ENCODE measurements at places on chromosomes 16 and 17.

- no peaks in the 10 kb centered on the region for H3K27me3 ChIP-seq
- no peaks in the 10 kb centered on the region for H3K36me3 ChIP-seq
- peak overlapping the region; percentile 63 for H3K27ac ChIP-seq
- no peaks in the 10 kb centered on the region for H3K4me1 ChIP-seq
- no peak overlapping the region for H3K4me3 ChIP-seq
Observed at GRCh38 chr16:84350685-84351400, 17.5 kb upstream of the ATP2C2 start.

- H3K27me3 ChIP-seq: no peaks in the 10 kb centered on the region
- H3K27ac ChIP-seq: no peak overlapping the region
- DNase-seq: no peak
Observed at GRCh38 chr16:82031116-82032084, 3.7 kb upstream of the HSD17B2 start.

DNA sequence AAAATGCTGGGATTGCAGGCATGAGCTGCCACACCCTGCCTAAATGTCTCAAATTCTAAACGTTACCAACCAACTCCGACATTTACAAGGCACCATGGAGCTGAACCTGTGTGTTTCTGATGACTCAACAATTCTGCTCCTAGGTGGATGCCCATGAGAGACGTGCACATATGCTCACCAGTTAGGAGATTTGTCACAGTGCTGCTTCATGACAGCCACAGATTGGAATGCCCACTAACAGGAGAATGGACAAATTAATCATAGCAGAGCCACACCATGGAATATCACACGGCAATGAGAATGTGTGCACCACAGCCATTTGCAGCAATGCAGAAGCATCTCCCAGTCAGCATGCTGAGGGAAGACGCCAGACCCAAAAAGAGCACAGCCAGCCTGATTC, 8.0 kb upstream of the KCNG4 start:
- no peak for DNase-seq
- H3K4me1 ChIP-seq: no peaks in the 10 kb centered on the region
- no peak overlapping the region for H3K4me3 ChIP-seq
- no peak overlapping the region for H3K27ac ChIP-seq
- H3K27me3 ChIP-seq: no peaks in the 10 kb centered on the region

DNA sequence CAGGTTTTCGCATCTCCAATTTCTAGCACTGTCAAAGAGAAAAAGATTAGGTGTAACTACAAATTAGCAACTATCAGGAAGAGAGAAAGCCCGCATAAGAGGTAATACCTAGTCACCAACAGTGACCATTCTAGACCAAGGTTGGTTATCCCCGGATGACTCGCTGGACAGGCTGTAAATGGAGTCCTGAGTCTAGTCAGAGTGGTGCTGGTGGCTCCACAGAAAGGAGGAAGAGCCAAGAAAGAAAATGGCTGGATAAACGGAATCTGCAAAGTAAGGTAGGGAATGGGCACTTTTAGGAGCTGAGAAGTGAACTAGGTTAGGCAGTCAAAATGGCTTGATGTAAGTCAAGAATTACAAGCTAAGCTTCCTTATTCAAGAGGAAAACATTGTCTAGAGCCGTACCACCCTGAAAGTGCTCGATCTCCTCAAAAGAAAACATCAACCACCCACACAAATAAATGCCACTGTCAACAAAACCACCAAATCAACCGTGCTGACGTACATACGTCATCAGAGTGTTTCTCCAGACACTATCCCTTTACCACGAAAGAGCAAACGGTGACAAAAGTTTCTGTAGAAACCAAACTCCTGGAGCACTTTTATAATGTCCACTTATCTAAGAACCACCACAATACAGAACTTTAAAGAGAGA, 2.2 kb downstream of the GSPT1 start:
- H3K4me3 ChIP-seq: peak overlapping the region; percentile 80
- no peak for DNase-seq
- peaks cover 5% of the 10 kb centered on the region for H3K4me1 ChIP-seq
- no peaks in the 10 kb centered on the region for H3K27me3 ChIP-seq
- no peaks in the 10 kb centered on the region for H3K36me3 ChIP-seq
- peak overlapping the region; percentile 35 for H3K27ac ChIP-seq

DNA sequence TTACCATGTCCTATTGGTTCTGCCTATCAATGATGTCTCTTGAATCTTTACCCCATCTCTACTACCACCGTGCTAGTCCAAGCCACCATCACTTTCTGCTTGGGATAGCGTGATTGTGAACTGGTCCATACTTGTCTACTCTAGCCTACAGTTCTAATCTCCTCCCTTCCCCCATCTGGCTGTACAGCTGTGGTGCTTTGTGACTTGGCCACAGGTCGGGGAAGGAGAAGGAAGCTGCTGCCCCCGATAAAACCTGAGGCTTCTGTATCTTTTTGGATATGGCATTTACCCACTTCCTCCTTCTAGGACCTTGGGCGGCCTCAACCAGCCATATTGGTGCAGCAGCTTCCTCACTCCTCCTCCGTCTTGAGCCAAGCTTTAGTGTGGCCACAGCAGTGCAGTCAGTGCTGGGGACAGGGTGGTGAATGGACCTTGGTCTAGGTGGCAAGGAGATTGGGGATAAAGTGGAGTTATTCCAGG, 314 bp upstream of the ITGA2B start:
- no peak overlapping the region for H3K4me3 ChIP-seq
- no peaks in the 10 kb centered on the region for H3K27me3 ChIP-seq
- no peaks in the 10 kb centered on the region for H3K36me3 ChIP-seq
- no peaks in the 10 kb centered on the region for H3K4me1 ChIP-seq
- no peak overlapping the region for H3K27ac ChIP-seq

DNA sequence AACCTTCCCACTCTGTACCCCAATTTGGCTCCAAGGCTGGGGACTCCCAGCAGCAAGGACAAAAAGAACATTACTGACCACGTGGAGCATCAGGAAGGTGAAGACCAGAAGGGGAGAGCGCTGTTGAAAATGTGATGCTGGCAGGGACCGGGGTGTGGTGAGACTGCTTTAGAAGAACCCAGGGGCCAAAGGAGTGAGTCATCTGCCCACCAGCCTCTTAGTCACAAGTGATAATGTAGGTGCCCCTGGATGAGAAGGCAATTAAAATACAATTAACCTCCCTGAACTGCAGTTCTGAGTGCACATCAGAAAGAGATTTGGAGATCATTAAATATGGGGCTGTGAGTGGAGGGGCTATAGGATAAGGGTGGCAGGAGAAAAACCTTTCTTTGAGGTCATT, 366.6 kb upstream of the CCL2 start:
- no peaks in the 10 kb centered on the region for H3K27me3 ChIP-seq
- no peaks in the 10 kb centered on the region for H3K36me3 ChIP-seq
- H3K27ac ChIP-seq: no peak overlapping the region
- DNase-seq: no peak
- H3K4me3 ChIP-seq: no peak overlapping the region
- no peaks in the 10 kb centered on the region for H3K4me1 ChIP-seq

DNA sequence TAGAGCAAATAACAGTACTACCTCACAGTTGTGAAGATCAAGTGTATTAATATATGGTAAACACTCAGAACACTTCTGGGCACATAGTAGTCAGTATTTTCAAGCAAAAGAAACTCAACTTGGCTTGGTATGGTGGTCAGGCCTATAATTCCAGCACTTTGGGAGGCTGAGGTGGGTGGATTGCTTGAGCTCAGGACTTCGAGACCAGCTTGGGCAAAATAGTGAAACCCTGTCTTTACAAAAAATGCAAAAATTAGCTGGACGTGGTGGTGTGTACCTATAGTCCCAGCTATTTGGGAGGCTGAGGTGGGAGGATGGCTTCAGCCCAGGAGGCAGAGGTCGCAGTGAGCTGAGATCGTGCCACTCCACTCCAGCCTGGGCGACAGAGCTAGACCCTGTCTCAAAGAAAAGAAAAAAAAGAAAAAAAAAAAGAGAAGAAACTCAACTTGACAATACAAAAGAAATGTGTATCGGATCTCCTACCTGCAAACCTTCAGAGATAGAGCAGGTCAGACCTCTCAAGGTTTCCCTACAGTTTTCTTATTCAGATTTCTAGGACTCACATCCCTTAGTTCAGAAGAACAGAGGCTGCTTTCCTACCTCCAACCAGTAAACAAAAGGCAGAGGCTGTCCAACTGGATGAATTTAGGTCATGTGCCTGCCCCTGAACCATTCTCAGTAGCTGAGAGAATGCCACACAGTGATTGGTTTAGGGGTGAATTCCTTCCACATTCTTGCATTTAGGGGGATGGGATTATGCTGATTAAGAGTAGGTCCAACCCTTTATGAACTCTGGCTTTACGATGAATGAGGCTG, 1.7 kb upstream of the KPNA2 start:
- peak; percentile 93 for DNase-seq
- H3K27me3 ChIP-seq: no peaks in the 10 kb centered on the region
- no peaks in the 10 kb centered on the region for H3K36me3 ChIP-seq
- no peak overlapping the region for H3K4me3 ChIP-seq
- H3K4me1 ChIP-seq: no peaks in the 10 kb centered on the region

DNA sequence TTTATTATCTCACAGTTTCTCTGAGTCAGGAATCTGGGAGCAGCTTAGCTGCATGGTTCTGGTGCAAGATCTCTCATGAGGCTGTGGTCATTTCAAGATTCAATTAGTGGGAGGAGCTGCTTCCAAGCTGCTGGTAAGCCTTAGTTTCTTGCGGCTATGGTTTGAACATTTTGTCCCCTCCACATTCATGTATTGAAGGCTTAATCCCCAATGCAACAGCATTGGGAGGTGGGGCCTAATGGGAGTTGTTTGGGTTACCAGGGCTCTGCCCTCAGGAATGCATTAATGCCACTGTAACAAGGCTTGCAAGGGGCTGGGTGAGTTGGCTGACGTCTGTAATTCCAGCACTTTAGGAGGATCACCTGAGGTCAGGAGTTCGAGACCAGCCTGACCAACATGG, 272.9 kb downstream of the UTP18 start:
- no peaks in the 10 kb centered on the region for H3K4me1 ChIP-seq
- DNase-seq: no peak
- no peaks in the 10 kb centered on the region for H3K36me3 ChIP-seq
- H3K27ac ChIP-seq: no peak overlapping the region
- H3K27me3 ChIP-seq: no peaks in the 10 kb centered on the region

DNA sequence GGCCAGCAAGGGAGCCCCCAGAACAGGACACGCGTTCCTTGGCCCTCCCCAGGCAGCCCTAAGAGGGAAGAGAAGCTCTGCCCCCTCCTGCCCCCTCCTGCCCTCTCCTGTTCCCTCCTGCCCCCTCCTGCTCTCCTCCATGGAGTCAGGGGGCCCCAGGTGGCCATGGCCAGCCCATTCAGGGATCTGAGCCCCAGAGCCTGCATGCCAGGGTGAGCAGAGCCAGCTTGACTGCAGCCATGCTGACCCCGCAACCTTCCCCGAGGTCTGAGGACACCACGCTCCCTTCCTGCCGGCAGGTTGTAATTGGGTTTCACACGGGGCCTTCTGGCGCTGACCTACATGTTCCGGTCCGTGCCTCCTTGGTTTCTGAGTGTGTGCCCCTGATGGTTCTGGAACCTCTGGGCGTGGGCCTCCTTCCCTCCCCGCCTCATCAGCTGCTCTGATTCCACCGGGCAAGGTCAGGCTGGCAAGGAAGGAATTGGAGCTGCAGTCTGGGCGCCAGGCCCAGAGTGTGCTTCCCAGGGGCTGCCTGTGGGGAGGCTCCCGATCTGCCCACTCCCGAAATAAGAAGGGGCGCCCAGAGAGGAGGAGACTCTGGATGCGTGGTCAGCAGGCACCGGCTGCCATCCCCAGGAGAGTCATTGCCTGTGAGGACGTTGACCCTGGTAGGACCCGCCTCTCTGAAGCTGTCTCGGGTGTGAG, 23.7 kb upstream of the NPTX1 start:
- no peaks in the 10 kb centered on the region for H3K27me3 ChIP-seq
- H3K36me3 ChIP-seq: no peaks in the 10 kb centered on the region
- peaks cover 9% of the 10 kb centered on the region for H3K4me1 ChIP-seq
- no peak for DNase-seq
- H3K4me3 ChIP-seq: no peak overlapping the region
- no peak overlapping the region for H3K27ac ChIP-seq

- H3K4me1 ChIP-seq: no peaks in the 10 kb centered on the region
- peaks cover 7% of the 10 kb centered on the region for H3K27me3 ChIP-seq
- H3K4me3 ChIP-seq: no peak within 1 kb of the TSS
- H3K27ac ChIP-seq: no peak within 1 kb of the TSS
- H3K36me3 ChIP-seq: no peaks in the 10 kb centered on the region
- DNase-seq: no peak
Observed at GRCh38 chr16:23712976-23713375, at the start of gene ERN2. TSS of gene ERN2 (minus strand) at chr16:23713222. CDS start at chr16:23713187, 35 bp downstream.

GRCh38 chr16:74455213-74455612, 33.9 kb upstream of the CLEC18B start:
- no peaks in the 10 kb centered on the region for H3K27me3 ChIP-seq
- H3K36me3 ChIP-seq: peaks cover 6% of the 10 kb centered on the region
- no peaks in the 10 kb centered on the region for H3K4me1 ChIP-seq
- no peak overlapping the region for H3K27ac ChIP-seq
- no peak for DNase-seq
- H3K4me3 ChIP-seq: no peak overlapping the region

- no peaks in the 10 kb centered on the region for H3K4me1 ChIP-seq
- no peak overlapping the region for H3K4me3 ChIP-seq
- no peak for DNase-seq
- no peaks in the 10 kb centered on the region for H3K27me3 ChIP-seq
- no peak overlapping the region for H3K27ac ChIP-seq
Observed at GRCh38 chr17:71922439-71922838, 198.4 kb upstream of the SOX9 start.

GRCh38 chr17:77435272-77436057, 294.7 kb downstream of the SEC14L1 start:
- H3K4me3 ChIP-seq: peak overlapping the region; percentile 26
- peaks cover 59% of the 10 kb centered on the region for H3K4me1 ChIP-seq
- H3K27me3 ChIP-seq: no peaks in the 10 kb centered on the region
- H3K27ac ChIP-seq: no peak overlapping the region
- no peak for DNase-seq

- no peak overlapping the region for H3K4me3 ChIP-seq
- H3K36me3 ChIP-seq: no peaks in the 10 kb centered on the region
- H3K27me3 ChIP-seq: no peaks in the 10 kb centered on the region
- no peak for DNase-seq
- H3K4me1 ChIP-seq: no peaks in the 10 kb centered on the region
Observed at GRCh38 chr17:80092959-80093358, 8.4 kb upstream of the GAA start.

GRCh38 chr17:7004398-7005253, 7.8 kb upstream of the RNASEK start:
- DNase-seq: peak; percentile 83
- H3K4me3 ChIP-seq: no peak overlapping the region
- peaks cover 3% of the 10 kb centered on the region for H3K4me1 ChIP-seq
- no peaks in the 10 kb centered on the region for H3K36me3 ChIP-seq

DNA sequence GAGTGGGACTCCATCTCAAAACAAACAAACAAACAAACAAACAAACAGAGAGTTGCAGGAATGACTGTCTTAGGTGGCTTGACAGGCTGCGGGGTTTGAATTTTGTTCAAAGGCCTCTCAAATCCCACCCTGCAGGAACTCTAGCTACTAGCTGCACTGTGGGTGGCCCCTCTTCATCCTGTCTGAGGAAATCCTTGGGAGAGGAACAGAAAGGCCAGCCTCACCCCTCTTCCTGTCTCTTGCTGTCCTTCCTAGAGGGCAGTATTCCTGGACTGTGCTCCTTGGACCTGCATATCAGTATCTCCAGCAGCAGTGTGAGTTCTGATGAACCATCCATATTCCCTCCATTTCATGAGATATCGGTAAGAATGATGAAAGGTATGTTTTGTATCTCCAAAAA, 2.0 kb upstream of the CCDC92B start:
- no peak overlapping the region for H3K27ac ChIP-seq
- no peaks in the 10 kb centered on the region for H3K4me1 ChIP-seq
- DNase-seq: no peak
- no peaks in the 10 kb centered on the region for H3K36me3 ChIP-seq
- H3K4me3 ChIP-seq: no peak overlapping the region
- peaks cover 4% of the 10 kb centered on the region for H3K27me3 ChIP-seq
